COR-L47 (cell line): ENCODE measurements at places on chromosomes 1 and 21.
A peak's percentile ranks its signal among the peaks of the same experiment; 100 is the strongest.

GRCh38 chr1:157490467-157491165 is 61.7 kb downstream of the FCRL5 start:
- peak; percentile 65 for DNase-seq

- DNase-seq = no peak
These were observed 299.2 kb downstream of the GPATCH2 start for GRCh38 chr1:217331698-217332097.

- no peak for DNase-seq
These were observed 118.3 kb downstream of the GALNT2 start for GRCh38 chr1:230185076-230186001.

DNA sequence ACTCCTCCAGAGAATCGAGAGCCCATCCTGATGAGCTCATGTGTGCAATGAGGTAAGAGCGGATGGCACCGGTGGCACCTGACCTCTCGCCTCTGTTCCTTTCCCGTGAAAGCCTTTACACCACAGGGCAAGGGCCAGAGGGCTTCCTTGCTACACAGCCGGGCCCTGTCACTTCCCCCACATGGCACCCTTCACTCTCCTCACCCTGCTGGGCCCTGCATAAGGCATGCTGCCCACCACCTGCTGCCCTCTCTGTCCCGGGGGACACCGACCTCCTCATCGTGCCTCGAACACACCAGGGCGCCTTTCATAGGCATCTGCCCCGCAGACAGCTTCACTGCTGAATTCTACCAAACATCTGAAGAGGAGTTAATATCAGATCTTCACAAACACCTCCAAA is 45.1 kb upstream of the C1orf174 start:
- no peak for DNase-seq

DNA sequence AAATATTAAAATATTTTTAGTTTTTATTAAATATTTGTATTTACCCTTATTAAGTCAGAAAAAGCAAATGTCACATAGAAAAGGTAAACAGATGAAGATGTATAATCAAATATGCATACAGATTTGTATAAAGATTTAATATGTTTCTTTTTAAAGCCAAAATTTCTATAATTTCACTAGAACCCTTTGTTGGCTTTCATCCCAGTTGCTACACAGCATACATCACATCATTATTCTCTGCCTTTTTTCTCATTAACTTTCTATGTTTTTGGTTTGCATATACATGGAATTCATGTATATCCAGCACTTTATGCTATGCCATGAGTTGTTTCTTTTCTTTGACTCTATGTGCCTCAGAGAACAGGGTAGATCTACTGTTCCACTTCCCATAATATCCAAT is 957.9 kb upstream of the ADGRL2 start:
- no peak for DNase-seq

GRCh38 chr1:65065524-65066418 is 82.2 kb upstream of the AK4 start:
- peak; percentile 23 for DNase-seq

- peak; percentile 73 for DNase-seq
These were observed 1208.7 kb downstream of the BRINP3 start for GRCh38 chr1:189269011-189269410.

DNA sequence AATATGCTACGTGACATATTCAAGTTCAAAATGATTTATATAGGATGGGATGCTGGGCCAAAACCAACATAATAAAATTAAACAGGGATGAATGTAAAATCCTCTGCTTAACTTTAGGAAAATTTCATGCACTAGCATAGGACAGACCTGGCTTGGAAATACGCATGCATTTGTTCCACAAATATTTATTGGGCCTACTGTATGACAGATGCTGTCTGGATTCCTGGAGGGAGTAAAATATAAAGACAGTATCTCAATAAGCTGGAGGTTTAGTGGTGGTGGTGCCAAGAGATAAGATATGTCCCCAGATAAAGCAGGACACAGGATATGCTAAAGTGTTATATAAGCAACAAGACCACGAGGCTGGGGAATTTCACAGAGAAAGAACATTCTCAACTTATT is 15.1 kb downstream of the RCSD1 start:
- no peak for DNase-seq

DNA sequence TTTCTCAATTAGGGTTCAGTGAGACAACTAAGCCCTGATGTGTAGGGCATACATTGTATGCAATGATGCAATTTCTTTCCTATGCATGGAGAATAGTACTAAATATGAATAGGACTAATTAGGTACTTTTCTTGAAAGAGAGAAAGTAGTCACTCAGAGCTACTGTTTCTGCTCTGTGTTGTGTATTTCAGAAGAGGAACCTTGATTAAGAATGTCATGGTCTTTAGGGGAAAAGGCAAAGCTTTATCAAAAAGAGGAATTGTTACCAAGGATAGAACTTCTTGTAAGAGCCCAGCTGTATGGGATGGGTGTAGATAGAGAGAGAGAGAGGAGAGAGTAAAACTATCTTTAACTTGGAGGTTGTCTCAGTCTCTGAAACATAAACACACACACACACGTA is 49.1 kb downstream of the HLX start:
- no peak for DNase-seq

DNA sequence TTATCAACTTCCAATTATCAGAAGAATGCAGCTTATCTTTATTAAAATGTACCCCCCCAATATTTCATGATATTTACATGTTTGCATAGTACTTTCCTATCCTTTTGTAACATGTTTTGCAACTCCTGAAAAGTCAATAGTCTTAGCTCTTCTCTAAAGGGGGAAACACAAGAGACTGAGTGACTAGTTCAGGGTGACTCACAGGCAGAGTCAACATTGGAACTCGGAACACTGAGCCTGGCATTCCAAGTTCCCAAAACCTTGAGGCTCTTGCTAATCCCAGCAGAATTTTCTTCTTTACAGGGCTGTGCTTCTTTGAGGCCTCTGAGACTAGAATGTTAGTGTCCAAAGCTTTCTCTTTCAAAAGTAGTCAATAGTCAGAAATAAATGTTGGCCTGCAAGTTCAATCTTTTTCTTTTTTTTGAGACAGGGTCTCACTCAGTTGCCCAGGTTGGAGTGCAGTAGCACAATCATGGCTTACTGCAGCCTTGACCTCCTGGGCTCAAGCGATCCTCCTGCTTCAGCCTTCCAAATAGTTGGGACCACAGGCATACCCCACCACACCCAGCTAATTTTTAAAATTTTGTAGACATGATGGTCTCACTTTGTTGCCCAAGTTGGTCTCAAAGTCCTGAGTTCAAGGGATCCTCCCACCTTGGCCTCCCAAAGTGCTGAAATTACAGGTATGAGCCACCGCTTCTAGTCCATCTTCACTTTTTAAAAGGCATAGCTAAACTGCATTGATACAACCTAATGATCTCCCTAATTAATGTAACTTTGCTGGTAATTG is 37.5 kb downstream of the ZNF281 start:
- no peak for DNase-seq

GRCh38 chr1:221268295-221268694 is 389.1 kb downstream of the HLX start:
- no peak for DNase-seq

DNA sequence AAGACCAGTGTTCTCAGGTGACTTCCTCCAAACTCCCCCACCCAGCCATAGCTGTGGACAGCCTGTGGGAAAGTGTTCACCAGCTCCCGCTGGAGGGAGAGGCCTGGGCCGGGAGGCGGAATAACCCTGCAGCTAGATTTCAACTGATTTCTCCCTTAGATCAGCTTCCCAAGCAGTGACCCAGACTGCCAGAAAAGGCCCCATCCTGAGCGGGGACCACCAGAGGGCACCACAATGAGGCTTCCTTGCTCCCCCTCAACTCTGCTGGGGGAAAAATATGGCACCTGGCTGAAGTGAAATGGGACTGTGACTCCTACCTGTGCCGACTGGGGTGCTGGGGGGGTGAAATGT is 50.8 kb downstream of the RHBG start:
- no peak for DNase-seq

DNA sequence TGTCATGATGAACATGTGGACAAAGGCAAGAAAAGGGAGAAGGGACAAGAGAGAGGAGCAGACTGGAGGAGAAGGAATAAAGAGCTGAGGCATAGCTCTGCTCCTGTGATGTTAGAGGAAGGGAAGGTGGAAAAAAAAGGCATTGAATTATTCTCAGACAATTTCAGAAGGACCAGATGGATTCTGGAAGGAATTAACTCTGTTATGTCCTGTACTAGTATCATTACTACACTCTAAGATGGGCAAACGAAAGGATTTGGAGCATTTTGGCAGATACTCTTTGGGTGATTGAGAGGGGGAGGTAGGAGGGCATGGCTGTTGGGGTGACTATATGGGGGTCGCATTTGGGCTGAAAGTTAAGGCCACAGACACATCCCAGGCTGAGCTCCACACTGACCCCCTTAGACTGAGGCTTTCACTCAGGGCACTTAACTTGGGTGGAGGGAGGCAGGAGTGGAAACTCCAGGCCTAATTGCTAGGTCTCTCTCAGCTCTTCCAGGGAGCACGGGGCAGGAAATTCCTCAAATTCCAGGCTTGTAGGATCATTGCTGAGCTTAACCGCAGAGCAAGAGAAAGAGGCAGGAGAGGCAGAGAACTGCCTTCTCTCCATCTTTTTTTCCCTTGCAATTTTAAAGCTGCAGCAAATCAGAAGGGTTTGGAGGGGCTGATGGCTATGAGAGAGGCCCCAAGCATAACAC is 25.9 kb downstream of the KIRREL1 start:
- no peak for DNase-seq

- no peak for DNase-seq
These were observed 6.2 kb upstream of the SLAMF1 start for GRCh38 chr1:160652924-160653619.

DNA sequence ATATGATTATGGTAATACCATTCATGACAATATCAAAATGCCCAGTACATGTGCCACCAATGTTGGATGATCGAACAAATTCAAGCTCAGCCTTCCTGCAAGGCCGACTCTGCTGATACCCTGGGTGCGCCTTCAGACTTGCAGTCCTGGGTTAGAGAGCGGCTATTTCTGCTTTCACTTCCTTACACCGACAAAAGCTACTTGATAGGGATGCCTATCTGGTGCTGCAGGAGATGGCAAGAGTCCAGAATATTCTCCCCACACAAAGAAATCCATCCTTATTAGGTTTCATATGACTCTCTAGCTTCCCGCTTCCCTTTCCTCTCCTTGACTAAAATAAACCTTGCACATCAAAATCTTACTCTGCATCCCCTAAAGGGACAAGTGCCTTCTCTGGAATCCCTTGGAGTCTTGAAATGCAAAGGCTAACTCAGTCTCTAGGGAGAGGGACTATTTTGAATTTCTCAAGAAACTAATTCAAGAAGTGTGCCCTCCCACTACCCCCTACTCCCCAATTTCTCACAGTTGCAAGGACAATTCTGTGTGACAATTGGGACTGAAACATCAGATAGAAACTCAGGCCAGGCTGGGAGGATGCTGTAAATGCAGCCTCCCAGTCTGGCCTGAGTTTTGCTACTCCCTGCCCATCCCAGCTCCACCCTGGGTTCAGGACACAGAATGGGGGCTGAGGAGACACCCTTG is 103.1 kb upstream of the USP24 start:
- DNase-seq = no peak

DNA sequence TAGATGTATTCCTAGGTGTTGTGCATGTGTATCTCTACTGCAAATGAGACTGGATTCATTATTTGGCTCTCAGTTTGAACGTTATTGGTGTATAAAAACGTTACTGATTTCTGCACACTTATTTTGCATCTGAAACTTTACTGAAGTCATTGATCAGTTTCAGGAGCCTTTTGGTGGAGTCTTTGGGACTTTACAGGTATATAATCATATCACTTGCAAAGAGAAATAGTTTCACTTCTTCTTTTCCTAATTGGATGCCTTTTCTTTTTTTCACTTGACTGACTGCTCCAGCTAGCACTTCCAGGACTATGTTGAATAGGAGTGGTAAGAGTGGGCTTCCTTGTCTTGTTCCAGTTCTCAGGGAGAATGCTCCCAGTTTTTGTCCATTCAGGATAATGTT is 252.2 kb downstream of the SMYD3 start:
- no peak for DNase-seq

- DNase-seq = no peak
These were observed 188.7 kb downstream of the COL11A1 start for GRCh38 chr1:102919659-102920058.

DNA sequence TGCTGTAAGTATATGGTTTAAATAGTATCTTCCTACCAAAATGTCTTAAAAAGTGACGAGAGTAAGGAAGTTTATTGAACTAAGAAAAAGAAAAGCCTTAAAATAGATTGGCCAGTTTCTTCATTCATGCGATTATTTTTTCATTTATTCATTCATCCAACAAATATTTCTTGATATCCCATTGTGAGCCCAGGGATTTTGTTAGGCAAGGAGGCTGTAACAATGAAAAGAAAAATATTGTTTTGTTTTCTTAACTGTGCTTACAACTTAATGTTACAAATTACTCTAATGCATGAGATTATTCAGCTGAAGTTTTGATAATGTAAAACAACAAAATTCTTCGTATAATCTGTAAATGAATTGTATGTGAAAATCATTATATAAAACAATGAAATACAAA is 882.0 kb downstream of the LTN1 start:
- DNase-seq = no peak

DNA sequence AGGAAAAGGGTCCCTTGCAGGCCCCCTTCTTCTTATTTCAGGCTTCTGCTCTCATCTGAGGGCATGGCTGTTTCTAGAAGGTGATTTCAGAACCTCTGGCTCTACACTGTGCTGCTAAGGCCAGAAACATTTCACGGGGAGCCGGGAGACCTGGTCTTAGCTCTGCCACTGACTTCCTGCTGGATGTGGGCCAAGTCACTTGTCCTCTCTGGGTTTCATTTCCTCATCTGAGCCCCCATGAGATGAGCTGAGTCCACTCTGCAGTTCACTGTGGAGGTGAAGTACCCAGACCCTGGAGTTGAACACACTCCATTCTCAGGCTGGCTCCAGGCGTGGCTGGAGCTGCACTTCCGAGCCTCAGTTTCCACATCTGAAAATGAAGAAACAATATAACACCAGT is 2.1 kb downstream of the PADI1 start:
- DNase-seq = no peak

- DNase-seq = no peak
These were observed 12.7 kb upstream of the RAB42 start for GRCh38 chr1:28579401-28579800.

GRCh38 chr1:225349826-225350225 is 78.0 kb downstream of the LBR start:
- no peak for DNase-seq

DNA sequence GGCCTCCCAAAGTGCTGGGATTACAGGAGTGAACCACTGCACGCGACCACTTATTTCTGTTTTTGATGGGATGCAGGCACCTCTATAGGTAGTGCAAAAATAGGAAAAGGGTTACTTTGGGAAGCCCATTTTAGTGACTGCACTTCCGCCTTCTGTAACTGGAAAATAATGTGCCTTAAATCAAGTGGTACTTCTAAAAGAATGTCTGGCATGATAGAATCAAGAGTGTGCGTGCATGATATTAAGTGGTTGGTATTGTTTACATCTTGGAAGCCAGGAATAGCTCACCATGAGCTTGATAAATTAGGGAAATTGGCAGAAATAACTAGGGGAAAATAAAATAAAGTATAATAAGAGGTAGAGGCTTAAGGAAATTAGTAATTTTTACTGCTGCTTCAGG is 1067.0 kb downstream of the ADGRL2 start:
- DNase-seq = no peak

- no peak for DNase-seq
These were observed 117.4 kb upstream of the PAXBP1 start for GRCh38 chr21:32888971-32889370.
